Right renal cortex interstitium (tissue), 3 donors: ENCODE measurements at places on chromosomes 6 and 20.

- DNase-seq = no peak
Observed at GRCh38 chr6:50278663-50279062, 228.9 kb upstream of the DEFB112 start.

GRCh38 chr6:158662954-158663624 is 13.2 kb downstream of the SYTL3 start:
- no peak for DNase-seq

GRCh38 chr20:3161316-3162079 is 1.8 kb upstream of the FASTKD5 start:
- DNase-seq = no peak

DNA sequence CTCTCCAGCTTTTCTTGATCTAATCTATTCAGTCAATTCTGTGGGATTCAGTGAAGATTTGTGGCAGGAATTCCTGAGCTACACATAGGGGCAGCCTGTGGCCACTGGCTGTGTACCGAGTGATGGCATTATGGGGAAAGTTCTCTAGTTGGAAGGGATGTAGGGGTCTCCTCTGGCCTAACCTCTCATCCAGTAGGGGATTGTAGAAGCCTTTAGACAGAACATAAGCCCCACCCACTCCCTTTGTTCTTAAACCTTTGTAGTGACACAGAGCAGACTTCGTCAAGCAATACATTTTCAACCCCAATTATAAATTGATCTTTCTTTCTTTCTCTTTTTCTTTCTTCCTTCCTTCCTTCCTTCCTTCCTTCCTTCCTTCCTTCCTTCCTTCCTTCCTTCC is 188.9 kb downstream of the QKI start:
- DNase-seq = no peak

GRCh38 chr6:40806256-40806864 is 219.2 kb upstream of the LRFN2 start:
- DNase-seq = no peak

GRCh38 chr20:25496165-25496967 is 88.9 kb downstream of the GINS1 start:
- DNase-seq = no peak
